ENCODE measurements at places on chromosomes 2 and 18.

DNA sequence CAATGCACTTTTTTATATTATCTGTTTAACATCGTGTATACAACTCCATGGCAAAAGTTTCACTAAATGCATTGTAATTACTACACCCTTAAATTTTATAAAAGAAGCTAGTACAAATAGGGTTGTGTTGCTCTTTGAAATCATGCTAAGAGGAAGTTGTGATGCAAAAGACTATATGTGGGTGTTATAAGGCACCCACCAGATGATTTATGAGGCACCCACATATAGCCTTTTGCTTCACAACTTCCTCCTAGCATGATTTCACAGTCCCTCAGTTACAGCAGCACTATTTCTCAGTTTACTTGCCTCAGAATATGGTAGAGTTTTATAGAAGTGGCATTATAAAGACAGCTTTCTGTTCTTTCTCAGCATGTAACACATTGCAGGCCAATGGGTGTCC, 277.3 kb upstream of the DOK6 start:
- DNase-seq, result no peak

- DNase-seq, result no peak
Measured at GRCh38 chr18:24683925-24684324, 223.5 kb downstream of the HRH4 start.

GRCh38 chr18:67665266-67665665, 148.7 kb upstream of the DSEL start:
- DNase-seq, result no peak

DNA sequence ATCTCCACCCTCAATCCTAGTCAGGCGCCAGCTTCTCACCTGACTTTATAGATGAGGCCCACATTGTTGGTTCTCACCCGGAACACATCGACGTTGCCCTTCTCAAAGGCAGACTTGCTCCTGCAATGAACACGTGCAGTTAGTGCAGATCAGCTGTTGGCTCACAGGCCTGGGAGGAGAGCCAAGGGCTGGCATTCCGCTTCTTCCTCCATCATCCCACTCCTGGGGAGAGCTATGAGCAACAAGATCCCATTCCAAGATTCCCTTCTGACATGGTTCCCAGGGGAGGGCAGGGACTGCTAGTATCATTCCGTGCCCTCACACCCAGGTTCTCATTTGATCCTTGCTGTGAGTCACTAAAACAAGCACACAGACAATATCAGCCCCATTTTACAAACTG, 15.1 kb downstream of the LOXHD1 start:
- no peak for DNase-seq

GRCh38 chr18:76495435-76496193, 572 bp upstream of the ZNF516 start:
- no peak for DNase-seq

DNA sequence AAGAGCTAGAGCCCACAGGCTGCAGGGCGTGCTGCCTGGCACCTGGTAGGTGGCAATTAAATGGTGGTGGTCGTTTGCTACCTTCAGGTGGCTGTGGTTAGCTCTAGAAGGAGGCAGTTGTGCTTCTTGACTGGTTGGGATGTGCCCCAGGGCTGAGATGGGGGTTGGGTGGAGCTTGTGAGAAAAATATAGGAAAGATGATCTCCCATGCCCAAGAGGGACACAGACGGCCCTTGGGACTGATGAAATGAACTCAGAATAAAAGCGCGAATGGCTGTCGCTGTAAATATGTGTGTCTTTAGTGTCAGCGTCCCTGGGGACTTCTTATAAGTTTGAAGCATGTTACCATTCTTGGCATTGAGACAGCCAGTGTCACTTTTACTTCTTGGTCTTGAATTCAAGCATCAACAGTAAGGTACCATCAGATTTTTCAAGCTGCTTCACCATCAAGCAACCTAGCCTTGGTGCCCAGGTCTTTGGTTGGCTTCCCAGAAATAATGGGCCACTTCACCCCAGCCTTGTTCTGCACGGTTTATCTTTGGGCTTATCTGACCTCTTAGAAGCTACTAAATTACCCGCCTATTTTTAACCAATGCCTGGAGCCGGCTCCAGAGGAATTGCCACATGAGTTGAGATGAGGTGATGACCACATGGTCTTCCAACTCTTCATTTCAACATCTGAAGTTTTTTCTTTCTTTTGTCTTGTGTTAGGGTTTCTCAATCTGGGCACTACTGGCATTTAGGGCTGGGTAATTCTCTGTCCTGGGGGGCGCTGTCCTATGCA, 11.9 kb downstream of the LRRFIP1 start:
- no peak for DNase-seq

GRCh38 chr18:51890762-51891161, 449.2 kb upstream of the DCC start:
- peak; percentile 58 for DNase-seq

DNA sequence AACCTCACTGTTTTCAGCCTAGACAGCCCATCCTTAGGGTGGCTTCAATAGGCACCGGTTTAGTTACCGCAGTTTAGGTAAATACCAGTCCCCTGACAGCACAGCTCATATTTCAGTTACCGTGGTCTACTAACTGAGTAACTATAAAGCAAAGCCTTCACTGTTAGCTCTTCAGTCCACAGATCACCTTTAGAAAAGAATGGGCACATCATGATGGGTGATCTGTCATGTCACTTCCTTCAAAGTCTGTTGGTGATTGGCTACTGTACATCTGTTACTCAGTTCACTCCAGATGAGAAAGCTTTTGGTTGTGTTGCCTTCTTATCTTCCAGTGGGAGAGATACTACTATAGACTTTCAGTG, 21.0 kb downstream of the SLC20A1 start:
- DNase-seq, result no peak

DNA sequence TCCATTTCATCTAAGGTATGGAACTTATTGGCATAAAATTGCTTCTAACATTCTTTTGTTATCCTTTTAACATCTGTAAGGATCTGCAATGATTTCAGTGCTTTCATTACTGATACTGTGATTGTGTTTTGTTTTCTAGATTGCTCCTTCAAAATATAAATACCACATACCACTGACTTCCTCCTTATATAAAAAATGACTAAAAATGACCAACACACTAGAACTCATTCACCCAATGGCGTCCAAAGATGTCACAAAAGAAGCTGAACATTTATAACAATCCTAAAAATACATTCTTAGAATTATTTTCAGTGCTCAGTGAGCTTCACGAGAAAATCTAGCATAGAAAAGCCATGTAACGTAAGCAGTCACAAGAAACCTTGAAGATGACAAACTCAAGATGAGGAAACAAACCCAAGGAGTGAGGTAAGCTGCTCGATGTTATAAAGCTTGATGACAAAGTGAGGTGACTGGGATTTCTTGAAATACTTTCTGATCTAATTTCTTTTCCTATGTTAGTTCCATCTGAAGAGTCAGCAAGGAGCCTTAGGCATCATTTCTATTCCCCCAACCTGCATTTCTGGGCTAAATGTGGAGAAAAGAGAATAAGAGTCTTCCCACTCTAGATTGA, 42.6 kb downstream of the PNO1 start:
- no peak for DNase-seq

- DNase-seq, result no peak
Measured at GRCh38 chr2:184006998-184007397, 591.3 kb upstream of the ZNF804A start.

- DNase-seq, result no peak
Measured at GRCh38 chr2:237700512-237701032, 73.2 kb downstream of the LRRFIP1 start.

- peak; percentile 26 for DNase-seq
Measured at GRCh38 chr2:162317861-162318327, 590 bp downstream of the IFIH1 start.

Data from breast epithelium (tissue), 4 donors.